Activated CD4-positive, alpha-beta T cell treated with anti-CD3 and anti-CD28 coated beads for 36 hours (primary cell): ENCODE measurements at places on chromosomes 11 and 22.

GRCh38 chr11:8631395-8632118 is 37.5 kb upstream of the STK33 start:
- DNase-seq, result no peak

- DNase-seq, result no peak
Observed at GRCh38 chr11:60919956-60920355, 4.3 kb upstream of the TMEM132A start.

DNA sequence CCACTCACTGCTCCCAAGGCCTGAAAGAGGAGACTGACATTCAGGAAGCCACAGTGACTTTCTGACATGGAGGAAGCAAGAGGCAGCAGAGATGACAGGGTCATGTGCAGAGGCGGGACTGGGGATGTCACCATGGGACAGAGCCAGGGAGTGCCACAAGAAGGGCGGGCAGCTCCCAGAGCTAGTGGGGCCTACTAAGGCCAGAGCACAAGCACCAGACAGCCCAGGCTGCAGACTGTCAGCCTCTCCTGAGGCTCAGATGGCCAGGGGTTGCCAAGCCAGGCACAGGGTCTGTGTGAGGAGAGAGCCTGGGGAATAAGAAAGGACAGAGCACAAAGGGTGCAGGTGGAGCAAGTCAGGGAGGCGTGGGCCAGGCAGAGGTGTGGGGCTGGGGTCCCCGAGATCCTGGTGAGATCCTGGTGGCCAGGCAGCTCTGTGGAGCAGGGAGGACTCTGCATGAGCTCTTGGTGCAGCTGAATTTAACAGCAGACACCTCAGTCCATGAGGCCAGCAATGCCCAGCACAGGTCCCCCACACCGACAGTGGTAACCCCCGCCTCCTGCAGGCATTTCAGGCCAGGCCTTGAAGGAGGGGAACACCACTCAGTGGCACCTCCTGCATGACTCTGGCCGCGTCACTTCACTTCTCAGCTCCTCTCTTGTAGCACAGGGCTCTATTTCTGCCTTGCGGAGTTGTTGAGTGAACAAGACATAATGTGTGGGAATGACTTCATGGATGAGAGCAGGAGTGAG is 52.3 kb downstream of the SGSM3 start:
- no peak for DNase-seq

DNA sequence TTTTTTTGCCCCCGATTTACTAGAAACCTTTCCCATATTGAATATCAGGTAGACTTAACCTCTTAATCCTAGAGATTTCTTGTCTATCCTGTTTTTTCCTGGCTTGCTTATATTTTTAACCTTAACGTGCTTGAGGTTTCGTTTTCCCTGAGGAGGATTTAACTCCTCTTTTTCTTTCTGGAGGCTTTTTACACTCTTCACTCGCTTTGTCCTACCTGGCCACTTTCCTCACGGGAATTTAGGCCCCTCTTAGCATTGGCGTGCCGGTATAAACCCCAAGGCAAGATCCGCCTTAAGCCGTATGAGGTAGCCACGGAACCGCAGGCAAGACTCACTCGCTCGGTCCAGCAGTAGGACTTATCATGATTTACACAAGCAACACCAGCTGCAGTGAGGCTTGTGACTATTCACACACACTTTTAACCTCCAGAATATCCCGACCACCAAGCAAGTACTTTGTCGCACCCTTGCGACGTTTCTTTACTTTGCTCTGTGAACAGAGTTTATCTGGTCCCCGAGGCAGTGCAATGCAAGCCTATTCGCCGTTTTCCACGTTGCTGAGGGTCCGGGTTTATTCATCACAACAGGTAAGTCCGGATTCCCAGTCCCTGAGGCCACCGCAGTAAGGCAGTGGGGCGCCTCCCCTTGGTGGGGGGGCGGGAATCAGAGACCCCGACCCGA is 20.6 kb upstream of the ALDH3B2 start:
- no peak for DNase-seq

- no peak for DNase-seq
Observed at GRCh38 chr11:68859123-68859522, 17.4 kb upstream of the CPT1A start.

- no peak for DNase-seq
Observed at GRCh38 chr11:83151274-83151977, 5.5 kb upstream of the PCF11 start.

DNA sequence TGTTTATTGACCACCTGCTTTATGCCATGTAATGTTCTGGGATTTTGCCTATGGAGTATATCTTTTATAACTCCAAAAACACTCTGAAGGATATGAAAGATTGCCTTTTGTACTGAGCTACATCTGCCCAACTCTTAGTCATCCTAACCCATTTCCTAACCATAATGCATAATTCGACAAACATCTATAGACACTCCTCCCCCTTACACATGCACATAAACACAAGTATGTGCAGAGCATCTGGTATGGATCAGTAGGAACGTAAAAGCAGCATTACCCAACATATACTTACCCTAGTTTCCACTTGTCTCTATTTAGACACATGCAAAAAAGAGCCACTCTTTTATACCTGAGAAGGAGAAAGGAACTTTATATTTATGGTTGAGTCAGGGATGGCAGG is 272.8 kb downstream of the FAM76B start:
- DNase-seq, result no peak

DNA sequence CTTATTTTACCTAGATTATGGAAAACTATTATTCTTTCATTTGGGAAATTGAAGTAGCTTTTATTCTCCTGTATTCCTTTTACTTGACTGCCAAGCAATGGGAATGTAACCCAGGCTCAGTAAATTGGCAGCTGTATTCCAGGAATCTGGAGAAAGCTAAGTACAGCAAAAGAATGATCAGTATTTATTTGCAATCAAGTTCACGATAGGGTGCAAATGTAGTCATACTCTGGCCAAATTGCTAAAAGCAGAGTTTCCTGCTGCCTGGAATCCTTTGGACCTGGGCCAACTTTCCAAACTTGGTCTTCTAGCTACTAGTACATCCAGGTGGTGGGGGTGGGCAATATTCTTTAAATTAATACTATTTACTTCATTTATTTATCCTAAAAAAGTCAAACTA is 286.0 kb upstream of the CTSC start:
- DNase-seq, result no peak
